ENCODE measurements at places on chromosomes 11 and 22. TPM values are rescaled to one million over a fixed set of nuclear protein-coding genes. Genes with fewer than 3 reads are reported as not detected.

Gene TRIM48
- total RNA-seq: not detected

Gene IFITM10
- total RNA-seq: 2.2 TPM

Gene DEAF1
- total RNA-seq: 64.9 TPM

DNA sequence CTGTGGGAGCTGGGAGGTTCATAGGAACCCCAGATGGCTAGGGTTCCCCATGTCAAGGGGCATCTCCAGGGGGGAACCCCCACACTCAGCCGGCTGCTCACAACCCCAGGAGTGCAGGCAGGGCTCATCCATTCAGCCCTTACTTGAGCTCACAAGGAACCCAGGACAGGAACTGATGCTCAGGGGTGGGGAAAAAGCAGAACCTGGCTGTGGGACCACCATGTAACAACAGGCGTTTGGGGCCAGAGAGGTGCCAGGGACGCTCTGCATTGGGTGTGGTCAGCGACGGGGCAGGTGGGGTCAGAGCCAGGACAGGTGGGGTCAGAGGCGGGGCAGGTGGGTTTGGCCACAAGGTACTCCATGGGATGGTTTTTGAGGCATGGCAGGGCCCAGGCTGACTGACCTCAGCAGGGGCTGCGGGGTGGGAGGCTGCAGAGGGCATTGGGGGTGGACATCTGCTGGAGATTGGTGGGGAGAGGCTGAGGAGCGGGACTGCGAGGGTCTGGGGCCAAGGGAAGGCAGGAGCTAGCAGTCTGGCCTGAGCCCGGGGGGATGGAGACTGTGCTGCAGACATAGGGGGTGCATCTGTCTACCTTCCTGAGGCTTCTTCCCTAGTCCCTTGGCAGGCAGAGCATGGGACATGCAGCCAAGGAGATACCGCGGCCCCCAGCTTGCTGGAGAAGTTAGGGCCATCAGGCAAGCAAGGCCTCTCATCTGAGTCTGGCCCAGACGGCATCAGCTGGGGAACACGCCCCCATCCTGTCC is 34.0 kb upstream of the CARS1 start:
- DNase-seq: no peak

GRCh38 chr22:47854251-47854650 is 1091.8 kb downstream of the TBC1D22A start:
- DNase-seq: no peak

DNA sequence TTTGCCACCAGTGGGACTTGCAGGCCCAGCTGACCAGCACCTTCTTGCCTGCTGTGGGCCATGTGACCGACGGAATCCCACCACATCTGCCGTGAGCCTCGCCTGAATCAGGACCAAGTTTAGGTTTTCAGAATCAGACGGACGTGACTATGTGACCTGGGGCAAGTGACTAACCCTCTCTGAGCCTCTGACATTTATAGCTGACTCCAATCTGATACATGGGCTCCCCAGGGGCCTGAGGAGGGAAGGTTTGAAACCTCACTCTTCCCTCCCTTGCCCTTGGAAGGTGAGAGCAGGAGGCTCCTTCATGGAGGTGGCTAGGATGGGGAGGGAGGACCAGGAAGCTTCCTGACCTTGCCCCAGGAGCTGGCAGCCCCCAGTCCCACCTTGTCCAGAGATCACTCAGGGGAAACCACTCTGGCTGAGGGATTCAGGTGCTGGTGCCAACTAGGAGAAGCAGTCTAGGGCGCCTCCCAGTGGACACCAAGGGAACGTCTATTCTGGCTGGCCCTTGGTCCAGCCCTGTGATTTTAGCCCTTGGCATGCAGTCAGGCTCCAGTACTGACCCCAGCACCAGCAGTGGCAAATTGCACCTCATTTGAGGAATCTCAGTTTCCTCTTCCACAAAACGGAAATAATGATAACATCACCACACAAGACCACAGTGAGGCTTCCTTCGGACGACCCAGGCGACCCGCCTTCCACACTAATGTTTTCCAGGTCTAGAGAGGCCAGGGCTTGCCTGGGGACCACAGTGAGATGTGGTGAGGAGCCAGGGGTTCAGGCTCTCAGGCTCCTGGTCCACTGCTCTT is 47.2 kb upstream of the SYT7 start:
- DNase-seq: peak; percentile 42

Data from mesothelial cell of epicardium (in vitro differentiated cells).